Posterior cingulate gyrus (tissue), 11 donors: ENCODE measurements at places on chromosomes 7 and 10.

GRCh38 chr10:114437473-114438292, 33.4 kb upstream of the AFAP1L2 start:
- DNase-seq = no peak

DNA sequence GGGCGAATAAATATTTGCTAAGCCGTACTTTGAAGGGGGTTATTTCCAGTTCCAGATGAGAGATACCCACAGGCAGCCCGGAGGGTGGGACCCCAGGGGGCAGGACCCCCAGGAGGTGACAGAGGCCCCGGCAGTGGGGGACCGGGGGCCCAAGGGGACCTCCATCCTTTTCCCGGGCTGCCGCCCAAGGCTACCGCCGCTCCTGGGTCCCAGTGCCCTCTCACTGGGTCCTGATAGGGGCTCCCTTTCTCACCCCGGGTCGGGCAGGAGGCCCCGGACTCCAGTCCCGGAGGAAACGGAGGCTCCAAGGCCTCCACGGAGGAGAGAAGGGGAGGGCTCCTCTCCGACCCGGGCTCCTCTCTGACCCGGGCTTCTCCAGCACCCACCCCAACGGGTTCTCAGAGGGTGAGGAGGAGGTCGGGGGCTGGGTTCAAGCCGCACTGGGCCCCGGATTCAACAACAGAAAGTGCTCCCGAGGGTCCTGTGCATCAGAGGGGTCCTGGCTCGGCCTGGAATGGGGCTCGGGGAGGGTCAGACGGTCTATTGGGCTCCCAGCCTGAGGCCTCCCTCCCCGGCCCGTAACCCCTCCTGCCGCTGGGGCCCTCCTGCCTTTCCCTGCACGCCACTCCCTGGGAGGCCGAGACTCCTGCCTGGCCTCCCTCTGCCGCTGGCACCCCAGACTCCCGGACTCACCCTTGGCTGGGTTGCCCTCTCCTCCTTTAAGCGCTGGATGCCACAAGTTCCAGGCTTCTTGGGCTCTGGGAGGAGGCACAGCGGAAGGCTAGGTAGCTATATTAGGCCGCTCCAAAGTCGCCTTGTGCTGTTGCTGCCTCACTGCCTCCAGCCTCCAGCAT, 62.5 kb downstream of the ZNF37A start:
- no peak for DNase-seq

DNA sequence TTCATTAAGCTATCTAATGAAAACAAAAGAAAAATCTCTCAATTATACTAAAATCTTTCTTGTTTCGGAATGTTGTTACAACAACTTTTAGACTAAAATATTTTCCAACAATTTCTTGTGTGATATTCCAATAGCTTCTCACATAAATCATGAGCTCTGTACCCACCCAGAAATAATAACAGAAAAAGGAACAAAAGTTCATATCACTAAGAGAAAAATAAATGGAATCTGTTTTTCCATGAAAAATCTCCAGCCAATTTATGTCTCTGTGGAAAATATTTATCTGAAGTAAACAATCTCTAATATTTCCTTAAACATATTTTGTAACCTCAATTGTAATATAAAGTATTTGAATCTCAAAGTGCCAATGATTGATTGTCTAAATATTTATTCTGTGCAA, 628.6 kb upstream of the ANKRD30A start:
- DNase-seq = no peak

DNA sequence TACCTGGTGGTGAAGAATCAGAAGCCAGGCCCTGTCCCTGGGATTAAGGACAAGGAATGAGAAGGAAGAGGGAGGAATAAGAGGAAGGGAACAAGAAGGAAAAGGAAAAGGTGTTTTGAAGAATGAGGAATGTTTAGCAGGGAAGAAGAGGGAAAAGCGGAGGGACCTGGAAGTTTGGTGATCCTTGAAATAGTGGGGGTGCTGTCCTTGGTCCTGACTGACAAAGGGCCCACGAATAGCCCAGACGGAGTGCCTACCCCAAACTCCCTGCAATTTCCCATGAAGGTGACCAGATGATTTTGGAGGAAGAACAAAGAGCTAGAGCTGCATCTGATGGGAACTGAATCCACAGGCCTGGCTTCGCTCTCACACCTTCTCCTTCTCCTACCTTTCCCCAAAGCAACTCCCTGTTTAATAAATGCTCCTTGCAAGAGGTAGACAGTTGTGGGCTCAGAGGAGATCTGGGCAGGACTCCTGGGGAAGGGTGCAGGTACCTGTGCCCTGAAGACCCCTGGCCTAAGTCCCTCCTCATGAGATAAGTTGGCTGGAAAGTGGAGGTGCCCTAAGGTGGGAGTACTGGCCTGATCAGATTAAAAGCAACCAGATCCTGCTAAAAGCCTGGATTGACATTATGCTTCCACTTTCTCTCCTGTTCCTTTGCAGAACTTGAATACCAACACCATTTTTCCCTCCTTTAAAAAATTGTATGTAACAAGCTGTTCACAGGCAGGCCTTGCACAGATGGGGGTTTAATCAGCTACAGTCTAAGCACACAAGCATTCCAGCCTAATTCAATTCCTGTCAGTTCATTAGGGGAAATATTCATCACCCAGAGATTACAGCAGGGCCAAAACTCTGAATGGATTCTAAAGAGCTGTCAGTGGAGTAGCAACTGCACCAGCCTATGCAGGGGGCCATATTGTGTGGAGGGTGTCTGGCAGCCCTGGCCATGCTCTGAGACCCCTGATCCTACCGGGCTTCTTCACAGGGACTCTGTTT, 19.4 kb downstream of the KAZALD1 start:
- DNase-seq = no peak

DNA sequence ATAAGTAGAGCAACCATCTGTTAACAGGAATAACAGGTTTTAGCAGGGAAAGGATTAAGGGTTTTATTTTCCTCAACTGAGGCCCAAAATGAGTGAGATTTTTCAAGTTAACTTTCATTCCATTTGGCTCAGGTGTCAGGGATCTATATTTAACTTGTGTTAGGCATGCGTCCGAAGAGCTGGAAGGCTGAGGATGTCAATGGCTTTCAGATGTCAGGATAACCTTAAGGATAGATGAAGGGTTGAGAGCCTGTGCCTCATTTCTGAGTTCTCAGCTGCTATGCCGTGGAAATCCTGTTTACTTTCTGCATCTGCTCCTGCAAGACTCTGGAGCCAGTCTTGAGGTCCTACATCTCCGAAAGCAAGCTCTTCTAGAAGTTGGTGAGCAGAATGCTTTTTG, 36.4 kb upstream of the CD36 start:
- no peak for DNase-seq

- DNase-seq = no peak
Observed at GRCh38 chr10:97412891-97413304, 11.8 kb upstream of the RRP12 start.

DNA sequence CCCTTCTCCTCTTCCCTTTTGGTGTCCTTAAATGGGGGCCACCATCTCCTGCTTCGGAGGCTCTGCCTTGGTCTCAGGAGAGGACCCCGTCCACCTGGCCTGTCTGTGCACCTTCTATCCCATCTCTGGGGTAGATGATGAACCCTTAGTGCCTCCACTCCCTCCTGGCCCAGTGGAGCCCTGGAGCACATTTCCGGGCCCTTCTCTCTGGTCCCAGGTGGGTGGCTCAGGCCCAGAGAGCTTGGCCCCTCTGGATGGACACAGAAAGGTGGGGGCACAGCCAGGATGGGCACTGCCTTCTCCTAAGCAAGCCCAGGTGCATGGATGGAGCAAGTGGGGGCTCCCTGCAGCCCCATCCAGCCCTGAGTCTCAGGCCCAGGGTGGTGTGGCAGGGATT, 121.4 kb upstream of the RET start:
- no peak for DNase-seq
